NCI-H2081 (cell line): ENCODE measurements at places on chromosomes 4 and X.

DNA sequence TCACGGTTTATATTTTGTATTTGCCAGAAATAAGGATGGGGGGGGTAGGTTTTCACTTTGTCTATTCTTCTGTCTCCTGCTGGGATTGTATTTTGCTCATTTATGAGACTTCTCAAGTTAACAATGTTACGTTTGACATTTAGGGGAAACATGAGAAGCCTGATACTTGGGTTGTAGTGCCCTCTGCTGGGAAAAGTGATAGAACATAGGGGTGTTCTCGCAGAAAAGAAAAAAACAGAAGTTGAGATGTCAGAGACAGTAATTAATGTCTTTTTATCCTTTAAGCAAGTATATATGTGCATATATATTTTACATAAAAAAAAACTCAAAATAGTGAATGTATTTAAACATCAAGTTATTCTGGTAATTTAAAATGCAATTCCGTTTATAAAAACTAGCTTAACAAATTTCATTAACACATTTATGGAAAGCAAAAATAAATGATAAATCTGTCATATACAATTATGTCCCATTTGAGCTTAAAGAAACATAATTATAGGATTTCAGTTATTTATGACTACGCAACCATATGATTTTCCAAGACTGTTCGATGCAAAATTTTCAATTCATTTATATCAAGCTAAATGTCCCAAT, 46.0 kb upstream of the TMPRSS11F start:
- DNase-seq, result peak; percentile 58

GRCh38 chr4:2868877-2869487, 25.3 kb downstream of the ADD1 start:
- no peak for DNase-seq

GRCh38 chrX:71199252-71200008, 23.6 kb upstream of the GJB1 start:
- DNase-seq, result no peak

- DNase-seq, result no peak
Measured at GRCh38 chr4:67891645-67892044, 7.8 kb upstream of the TMPRSS11D start.
